CD4-positive, alpha-beta T cell treated with Interleukin-6 at 100 ng/mL for 8 hours (primary cell): ENCODE measurements at places on chromosomes 7 and 10.

DNA sequence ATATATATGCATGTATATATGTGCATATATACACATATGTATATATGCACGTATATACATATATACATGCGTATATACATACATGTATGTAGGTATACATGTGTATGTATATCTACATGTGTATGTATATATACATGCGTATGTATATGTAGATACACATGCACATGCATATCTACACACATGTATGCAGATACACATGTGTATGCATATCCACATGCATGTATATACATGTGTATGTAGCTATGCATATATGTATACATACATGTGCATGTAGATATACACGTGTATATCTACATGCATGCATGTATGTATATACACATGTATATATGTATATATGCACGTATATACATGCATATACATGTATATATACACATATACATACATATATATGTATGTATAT lies 95.8 kb upstream of the STEAP4 start:
- DNase-seq: no peak

DNA sequence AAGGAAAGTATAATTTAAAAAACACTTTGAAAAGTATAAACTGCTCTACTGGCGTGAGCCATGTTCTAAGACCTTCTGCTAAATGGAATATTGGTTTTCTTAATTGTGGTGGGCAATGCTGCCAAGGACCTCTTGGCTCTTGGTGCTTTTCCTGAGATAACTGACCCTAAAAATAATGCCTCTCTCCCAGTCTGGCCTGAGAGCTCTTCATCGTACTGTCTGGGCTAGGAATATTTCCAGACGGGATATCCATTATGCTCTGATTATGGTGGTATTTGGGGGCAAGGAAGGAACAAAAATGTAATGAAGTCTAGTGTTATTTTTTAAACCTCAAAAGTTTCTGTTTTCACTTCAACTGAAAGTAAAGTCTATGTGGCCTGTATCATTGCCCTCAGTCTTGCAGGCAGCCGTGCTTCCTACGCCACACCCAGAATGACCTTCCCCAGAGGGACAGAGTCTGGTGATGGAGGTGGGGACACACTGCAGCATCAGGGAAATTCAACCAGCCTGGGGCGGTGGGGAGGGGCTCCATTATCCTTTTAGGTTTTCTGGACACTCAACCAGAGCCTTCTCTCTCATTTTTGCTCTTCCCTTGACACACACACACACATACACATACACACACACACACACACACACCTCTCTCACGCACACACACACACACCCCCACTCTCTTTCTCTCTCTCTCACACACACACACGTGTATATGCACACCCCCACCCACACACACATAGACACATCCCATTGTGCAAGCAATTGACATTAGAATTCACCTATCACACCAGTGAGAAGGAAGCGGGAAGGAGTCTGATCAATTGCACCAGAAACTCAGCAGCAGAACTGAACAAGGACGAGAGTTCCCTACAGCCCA lies 99.6 kb downstream of the LRRC18 start:
- DNase-seq: no peak

- DNase-seq: no peak
These were observed 245.8 kb downstream of the FRMD4A start for GRCh38 chr10:14084875-14085274.

DNA sequence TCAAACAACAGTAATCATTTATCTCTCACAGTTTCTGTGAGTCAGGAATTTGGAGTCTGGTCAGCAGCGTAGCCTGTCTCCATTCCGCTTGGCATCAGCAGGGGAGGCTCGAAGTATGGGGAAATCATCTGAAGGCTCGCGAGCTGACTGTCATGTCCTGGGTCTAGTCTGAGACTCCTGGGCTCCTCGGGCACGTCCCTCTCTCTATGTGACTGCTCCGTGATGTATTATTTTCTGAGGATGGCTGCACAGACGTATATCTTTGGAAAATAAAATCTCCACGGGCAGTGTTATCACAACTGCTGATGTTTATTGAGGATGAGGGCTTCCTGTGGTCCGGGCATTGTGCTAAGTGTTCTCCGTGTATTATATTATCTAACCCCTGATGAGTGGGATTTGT lies 23.3 kb upstream of the PCGF5 start:
- DNase-seq: no peak

DNA sequence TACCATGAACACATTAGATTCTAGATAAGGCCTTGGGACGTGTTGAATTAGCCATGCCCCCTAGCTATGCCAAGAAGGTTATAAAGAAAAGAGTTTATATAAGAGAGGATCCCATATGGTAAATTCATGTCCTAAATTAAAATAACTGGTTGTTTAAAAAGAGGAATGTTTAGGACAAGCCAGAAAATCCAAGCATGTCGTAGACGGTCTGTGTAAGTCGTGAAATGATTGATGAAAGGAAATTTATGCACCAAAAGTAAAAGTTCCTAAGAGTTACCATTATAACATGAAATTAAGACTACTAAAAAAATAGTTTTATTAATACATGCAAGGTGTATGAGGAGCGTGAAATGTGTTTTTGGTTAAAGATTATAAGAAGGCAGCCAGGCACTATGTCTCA lies 624.9 kb downstream of the ARL4A start:
- DNase-seq: no peak

GRCh38 chr7:126715076-126715475 lies 537.7 kb downstream of the GRM8 start:
- DNase-seq: no peak

DNA sequence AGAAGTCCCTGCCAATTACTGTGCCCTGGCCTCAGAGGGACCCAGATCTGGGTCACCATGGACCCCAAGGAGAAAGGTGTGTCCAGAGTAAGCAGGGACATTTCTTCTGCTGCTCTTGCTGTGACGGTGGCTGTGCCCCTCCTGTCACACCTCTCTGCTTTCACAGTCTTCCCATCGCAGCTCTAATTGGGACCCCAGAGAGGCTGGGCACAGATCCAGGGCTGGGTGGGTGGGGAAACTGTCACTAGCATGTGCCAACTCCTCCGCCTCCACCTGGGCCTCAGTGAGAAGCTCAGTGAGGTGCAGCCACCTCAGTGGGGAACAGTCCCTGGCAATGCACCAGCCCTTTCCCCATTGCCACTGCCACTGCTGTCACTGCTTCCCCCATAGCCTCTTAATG lies 37.3 kb upstream of the ADCYAP1R1 start:
- DNase-seq: no peak

- DNase-seq: peak; percentile 8
These were observed 173.6 kb downstream of the PRKCQ start for GRCh38 chr10:6406220-6407033.

DNA sequence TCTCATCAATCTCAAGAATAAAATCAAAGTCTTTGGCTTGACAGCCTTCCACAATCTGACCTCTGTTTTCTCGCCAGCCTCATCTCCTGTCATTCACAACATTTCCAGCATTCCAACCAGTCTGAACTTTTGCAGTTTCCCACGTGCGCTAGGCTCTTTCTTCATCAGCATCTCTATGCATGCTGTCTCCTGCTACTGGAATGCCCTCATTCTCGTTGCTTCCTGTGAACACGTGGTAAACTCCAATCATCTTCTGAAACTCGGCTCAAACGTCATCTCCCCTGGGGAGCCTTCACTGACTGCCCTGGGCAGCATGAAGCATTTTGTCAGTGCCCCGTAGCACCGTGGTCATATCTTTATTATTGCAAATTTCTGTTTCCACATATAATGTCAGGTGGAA lies 12.2 kb upstream of the RSBN1L start:
- no peak for DNase-seq

DNA sequence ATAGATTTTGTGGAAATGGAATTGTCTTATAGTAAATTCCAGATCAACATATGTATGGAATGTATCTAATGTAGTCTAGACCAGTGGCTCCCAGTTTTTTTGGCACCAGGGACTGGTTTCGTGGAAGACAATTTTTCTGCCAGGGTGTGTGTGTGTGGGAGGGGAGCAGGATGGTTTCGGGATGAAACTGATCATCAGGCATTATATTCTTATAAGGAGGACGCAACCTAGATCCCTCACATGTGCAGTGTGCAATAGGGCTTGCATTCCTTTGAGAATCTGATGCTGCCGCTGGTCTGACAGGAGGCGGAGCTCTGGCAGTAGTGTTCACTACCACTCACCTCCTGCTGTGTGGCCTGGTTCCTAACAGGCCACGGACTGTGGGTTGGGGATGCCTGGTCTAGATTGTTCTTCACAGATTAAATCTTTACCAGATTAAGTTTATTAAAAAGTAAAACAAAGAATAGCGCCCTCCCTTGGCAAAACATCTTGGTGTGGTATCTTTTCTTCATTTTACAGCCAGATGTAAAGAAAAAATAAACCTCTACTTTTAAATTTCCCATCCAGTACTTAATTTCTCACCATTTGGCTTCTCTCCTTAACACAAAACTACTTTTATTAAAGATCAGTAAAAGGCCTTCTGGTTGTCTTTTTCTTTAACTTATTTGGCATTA lies 48.4 kb downstream of the SEPTIN7 start:
- no peak for DNase-seq

DNA sequence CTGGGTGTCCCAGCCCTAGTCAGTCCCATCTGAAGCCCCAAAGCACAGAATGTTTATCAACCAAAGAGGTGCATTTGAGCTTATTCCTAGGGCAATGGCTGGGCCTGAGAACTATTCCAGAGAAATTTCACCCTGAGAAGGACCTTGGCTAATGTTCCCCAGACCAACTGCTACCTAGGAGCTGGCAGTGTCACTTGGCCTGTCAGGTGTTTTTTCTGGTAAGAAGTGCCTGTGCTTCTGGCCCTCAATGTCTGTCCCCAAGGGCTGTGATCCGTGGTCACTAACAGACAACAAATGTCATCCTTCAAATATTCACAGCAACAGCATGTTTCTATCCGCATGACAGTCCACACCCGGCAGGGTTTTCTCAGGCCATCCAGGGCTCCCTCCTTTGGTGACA lies 209.3 kb upstream of the FRMD4A start:
- DNase-seq: no peak

DNA sequence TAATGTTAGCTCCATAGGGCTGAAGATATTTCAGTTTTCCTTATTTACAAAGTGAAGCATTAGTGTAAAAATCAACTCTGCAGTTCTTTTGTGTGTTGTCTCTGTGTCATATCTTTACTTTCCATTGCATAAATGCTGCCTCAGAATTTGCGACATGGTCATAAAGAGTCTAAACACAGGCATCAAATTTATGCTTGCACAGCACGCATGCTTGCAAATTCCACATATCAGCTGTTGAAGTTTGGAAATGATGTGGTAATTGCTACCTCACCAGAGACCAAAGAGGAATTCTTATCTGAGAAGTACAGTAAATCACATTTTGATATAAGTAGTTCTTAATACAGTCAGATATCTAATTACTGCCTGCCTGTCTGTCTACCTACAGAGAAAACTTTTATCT lies 348.2 kb upstream of the GRM3 start:
- no peak for DNase-seq

DNA sequence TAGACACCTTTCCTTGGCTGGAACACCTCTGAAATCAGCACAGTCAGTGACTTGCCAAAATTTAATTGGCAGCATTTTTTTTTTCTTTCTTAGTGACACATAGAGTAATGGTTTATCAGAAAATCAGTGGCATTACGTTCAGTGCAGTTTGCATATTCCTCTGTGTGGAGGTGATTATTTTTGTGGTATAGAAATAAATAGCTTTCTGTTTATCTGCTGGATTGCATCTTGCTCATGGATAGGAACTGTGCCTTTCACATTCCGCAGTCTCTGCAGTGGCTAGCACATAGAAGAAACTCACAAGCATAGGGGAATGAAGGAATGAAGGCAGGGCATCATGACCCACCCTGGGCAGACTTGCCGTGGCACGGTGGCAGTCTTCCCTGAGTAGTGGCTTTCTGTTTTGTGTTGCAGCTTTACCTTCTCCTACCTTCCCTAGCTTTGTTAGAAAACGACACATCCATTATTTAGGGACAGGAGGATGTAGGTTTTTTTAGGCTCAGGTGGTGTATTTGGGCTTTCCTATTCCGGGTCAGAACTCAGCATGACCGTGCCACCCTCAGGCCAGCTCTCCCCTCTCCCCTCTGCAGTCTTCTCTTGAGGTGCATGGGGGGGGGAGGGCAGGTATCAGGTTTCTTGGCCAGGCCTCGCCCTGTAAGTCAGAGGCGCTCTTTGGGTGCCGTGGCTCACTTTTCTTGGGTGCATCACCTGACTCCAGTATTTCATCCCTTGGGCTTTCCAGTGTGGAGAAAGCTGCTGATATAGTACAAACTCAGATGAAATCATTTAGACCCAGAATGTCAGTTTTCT lies 112.5 kb upstream of the GJD4 start:
- DNase-seq: no peak

- DNase-seq: no peak
These were observed 27.7 kb upstream of the AP5Z1 start for GRCh38 chr7:4747746-4748145.

DNA sequence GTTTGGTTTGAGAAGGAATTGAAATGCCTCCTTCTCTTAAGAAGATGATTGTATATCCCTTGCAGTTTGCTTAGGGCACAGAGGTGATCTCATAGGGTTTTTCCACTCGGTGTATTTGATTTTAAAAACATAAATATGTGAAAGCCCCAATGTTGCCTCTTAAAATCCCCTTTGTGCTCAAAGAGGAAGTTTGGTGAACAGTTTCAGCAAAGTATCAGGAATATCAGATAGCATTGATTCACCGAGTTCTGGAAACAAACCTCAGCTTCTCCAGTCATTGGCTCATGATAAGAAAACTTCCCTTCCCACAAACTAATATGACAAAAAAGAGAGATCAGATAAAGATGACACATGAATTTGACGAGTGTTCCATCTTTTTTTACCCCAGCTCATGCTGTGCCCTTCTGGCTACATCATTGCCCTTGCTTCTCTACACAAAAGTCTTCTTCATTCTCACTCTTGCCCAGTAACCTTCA lies 20.1 kb upstream of the SMNDC1 start:
- DNase-seq: no peak

DNA sequence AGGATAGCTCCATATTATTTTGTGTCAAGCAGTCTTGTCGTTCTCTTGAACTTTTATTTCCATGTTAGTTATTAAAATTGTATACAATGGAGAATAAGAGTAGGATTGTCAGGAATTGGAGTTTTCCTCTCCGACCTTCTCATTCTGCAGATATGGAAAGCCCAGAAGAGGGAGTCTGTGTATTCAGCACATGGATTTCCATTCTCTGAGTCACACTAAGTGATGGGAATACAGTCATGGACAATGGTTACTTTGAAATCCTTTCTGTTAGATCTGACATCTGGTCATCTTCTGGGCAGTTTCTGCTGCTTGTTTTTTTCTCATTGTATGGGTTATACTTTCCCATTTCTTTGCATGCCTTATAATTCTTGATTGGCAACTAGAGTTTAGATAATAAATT lies 5.0 kb upstream of the TASOR2 start:
- DNase-seq: no peak

GRCh38 chr7:15475808-15476530 lies 85.8 kb downstream of the AGMO start:
- DNase-seq: no peak

GRCh38 chr7:69402696-69403095 lies 195.6 kb upstream of the AUTS2 start:
- no peak for DNase-seq

DNA sequence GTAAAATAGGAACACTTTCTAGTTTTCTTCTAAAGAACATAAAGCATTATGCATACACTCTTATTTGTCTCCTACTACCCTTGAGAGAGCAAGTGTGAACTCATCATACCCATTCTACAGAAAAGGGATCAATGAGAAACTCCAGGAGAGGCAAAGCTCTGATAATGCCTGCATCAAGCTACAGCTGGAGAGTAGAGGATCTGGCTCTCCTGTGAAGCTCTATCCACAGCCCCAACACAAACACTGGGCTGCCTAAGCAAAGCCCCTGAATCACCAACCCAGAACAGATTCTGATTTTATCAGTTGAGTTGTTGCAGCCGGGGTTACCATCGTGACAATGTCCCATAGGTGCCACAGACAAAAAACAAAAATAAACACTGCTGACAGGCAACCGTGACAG lies 74.9 kb downstream of the NUDCD3 start:
- no peak for DNase-seq
